Right hindlimb (tissue), 1 donor: ENCODE measurements at places on chromosomes 12 and 14.

DNA sequence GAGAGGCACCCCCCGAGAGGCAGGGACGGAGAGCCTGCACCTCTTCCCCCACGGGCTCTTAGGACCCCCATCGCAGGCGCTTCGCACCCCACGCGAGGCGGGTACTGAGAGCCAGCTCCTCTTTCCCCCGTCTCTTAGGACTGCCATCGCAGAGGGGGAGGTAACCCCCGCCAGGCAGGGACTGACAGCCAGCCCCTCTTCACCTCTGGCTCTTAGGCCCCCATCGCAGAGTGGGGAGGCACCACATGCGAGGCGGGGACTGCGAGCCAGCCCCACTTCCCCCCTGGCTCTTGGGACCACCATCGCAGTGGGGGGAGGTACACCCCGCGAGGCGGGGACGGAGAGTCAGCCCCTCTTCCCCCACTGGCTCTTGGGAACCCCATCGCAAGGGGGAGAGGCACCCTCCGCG lies 46.1 kb downstream of the DDX11 start:
- DNase-seq: no peak

GRCh38 chr12:43333644-43334043 lies 218.4 kb downstream of the ADAMTS20 start:
- no peak for DNase-seq

DNA sequence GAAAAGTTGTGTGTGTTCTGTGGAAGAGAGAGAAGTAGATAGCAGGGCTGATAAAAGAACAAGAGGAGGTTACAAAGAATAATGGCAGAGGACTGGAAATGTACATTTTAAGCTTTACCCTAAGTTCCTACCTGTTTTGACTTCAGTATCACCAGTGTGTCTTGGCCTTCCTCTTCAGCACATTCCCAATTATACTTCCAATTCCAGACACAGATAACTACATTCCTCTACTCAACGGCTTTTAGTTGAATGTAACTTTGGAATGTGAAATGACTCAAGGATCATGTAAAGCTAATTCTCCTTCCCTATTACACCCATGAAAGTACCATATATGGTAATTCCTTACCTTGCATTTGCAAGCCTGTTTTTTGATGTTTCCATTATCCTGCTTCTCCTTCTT lies 5.0 kb downstream of the MGST1 start:
- no peak for DNase-seq

DNA sequence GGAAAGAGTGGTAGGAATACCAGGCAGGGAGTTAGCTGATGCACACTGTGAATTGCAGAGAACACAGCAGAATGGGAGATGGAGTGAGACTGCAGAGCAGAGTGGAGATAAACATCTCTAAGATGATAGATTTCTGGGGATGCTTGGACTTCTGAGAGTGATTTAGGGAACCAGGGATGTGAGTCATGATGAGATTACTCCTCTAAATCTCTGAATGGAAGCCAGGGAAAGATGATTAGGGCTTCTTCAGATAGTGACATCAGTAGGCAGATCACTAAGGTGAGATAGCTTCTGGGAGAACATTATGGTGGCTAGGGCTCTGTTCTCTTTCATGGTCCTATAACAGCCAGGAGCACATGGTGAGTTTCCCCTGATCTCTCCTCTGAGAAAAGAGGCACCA lies 501.5 kb upstream of the USP15 start:
- DNase-seq: no peak

DNA sequence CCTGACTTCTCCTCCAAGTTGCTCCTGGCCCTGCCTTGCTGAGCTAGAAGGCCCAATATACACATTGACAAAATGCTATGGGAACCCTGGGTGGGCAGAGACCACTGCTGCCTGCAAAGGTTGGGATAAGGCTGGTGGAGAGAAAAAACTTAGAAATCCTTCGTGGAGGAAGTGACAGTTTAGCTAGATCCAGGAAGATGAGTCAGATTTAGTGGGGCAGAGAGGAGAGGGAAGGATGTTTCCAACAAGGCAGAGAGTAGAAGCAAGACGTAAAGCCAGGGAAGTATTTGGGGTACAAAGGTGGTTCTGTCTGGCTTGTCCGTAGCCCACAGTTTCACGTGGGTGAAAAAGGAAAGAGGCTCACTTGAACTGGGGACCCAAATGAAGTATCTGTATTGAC lies 69.0 kb upstream of the CLMN start:
- DNase-seq: no peak

DNA sequence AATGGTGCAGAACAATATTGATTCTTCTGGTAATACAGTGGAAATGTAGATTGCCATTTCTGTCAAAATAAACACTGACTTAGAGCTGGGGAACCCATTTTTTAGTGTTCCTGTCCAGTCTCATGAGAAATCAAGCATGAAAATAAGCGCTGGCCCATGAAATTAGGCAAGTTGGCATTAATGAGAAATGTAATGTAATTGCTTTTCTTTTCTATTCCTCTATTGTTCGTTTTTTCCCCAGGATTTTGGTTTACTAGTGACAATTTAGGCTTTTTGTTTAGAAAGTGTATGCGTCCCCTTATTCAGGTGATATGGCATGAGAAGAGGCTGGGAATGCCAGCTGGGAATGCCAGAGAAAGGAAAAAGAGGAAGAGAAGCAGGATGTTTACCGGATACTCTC lies 64.4 kb upstream of the KICS2 start:
- no peak for DNase-seq

DNA sequence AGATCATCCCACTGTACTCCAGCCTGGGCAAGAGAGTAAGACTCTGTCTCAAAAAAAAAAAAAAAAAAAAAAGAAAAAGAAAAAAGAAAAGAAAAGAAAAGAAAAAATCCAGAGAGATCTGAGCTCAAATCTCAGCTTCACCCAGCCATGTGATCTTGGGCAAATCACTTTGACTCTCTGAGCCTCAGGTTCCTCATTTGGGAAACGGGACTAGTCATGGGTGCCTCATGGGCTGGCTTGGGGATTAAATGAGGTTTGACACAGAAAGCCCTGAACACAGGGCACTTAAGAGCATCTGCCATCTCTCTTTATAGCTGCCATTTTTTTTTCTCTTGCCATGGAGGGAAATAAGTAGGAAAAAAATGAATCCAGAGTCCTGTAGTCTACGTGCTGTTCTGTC lies 86.2 kb upstream of the MYL2 start:
- no peak for DNase-seq

- DNase-seq: no peak
Observed at GRCh38 chr12:52687497-52688385, 7.5 kb upstream of the KRT1 start.

DNA sequence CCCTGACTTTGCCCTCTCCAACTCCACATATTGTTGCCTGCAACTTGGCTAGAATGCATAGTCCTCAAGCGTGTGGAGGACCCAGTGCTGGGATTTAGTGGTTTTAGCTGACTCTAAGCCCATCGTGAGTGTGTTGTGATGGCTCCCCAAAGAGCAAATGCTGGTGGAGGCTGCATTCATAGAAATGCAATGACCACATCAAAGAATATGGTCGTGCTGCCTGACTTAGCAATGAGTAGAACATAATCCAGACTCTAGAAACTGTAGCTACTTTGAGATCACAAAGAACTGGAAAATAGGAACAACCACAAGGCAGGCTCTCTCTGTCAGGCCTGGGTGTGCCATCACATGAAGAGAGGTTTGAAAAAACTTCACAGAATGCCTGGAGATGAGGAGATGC lies 1.3 kb downstream of the DYRK4 start:
- no peak for DNase-seq

DNA sequence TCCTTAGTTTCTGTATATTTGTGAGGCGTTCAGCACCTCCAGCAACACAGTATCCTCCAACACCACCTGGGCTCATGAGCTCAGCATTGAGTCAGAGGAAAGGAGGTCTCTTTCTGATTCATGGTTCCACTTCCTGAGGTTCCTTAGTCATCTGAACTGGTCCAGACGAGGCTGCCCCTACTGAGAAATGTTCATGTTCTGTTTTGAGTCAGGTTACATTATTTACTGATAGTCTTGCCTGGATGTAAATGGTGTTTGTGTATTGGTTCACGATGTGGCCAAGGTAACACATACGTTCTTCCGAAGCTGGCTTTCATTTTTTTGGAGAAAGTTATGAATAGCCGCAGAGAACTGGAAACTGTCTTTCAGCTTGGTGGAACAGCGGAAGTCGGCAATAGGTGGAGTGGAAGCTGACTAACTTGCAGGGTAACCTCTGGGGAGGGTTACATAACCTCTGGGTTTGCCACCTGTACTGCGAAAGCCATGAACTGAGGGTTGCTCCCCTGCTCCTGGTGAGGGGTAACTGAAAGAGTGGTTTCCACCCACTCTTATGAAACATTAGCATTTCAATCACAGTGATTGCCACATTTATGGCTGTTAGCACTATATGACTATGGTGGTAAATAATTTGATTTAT lies 42.2 kb upstream of the MANSC4 start:
- no peak for DNase-seq

DNA sequence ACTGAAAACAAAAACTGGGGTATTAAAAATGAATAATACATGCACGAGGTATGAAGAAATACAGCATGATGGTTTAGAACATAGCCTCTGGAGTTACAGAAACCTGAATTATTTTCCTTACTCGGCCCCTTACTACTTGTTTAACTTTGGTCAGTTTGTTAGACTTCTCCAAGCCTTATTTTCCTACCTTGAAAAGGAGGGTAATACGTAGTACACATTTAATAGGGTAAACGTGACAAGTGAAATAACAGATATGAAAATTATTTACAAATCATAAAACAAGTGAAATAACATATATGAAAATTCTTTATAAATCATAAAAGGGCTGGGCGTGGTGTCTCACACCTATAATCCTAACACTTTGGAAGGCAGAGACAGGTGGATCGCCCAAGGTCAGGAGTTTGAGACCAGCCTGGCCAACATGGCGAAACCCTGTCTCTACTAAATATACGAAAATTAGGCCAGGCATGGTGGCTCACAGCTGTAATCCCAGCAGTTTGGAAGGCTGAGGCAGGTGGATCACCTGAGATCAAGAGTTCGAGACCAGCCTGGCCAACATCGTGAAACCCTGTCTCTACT lies 11.4 kb upstream of the PKP2 start:
- DNase-seq: no peak

GRCh38 chr12:57552835-57553313 lies 3.0 kb downstream of the KIF5A start:
- no peak for DNase-seq

DNA sequence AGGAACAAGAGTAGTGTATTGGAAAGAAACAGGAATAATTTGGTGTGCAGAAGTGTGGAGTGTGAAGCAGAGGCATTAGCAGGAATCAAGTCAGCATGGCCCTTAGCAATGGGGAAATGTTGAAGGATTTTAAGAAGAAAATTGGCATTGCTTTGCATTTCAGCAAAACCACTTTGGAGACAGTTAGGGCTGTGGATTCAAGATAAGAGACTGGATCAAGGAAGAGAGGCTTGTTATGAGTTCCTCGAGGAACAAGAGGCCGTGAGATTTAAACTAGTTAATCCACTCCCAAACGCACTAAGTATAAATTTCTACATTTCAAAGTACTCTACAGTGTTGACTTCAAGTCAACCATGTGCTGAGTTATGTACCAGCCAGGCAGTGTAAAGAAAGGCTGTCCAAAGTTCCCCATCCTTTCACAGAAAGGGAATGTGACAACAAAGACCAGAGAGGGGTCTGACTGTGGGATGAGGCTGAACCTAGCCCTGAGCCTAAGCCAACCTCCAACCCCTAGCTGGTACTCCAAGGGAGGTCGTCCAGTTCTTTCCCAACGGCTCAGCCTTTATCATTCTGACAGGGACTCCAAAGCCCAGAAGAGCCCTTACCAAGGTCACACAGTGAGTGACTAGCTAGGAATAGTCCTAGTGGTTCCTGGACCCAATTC lies 91.2 kb upstream of the BMP4 start:
- DNase-seq: no peak

- DNase-seq: no peak
Observed at GRCh38 chr12:102642199-102642598, 161.8 kb upstream of the IGF1 start.

DNA sequence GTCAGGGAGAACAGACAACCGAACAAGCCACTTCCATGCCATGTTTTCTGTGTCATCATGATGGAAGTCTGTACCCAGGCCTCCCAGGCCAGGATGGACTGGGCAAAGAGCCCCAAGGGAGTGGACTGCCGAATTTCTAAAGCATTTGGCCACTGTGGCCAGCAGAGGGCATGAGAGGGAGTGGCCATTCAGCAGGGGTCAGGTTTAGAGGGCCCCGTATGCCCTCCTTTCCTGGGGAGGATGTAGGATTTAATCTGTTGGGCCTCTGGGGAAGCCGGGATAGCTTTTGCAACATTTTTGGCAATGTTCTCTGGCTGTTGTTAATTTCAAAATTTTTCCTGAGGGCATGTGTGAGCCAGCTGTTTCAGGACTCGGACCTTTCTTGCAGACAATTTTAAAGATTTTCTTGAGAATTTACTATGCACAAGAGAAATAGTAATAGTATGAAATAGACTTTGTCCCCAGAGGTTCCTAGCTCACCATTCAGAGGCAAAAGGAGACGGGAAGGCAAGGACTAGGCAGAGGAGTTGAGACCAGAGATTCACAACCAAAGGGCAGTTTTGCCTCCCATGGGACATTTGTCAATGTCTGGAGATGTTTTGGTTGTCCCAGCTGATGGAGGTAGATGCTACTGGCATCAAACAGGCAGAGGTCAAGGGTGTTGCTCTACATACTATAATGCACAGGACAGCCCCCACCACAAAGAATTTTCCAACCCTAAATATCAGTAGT lies 18.0 kb downstream of the ACACB start:
- DNase-seq: no peak

DNA sequence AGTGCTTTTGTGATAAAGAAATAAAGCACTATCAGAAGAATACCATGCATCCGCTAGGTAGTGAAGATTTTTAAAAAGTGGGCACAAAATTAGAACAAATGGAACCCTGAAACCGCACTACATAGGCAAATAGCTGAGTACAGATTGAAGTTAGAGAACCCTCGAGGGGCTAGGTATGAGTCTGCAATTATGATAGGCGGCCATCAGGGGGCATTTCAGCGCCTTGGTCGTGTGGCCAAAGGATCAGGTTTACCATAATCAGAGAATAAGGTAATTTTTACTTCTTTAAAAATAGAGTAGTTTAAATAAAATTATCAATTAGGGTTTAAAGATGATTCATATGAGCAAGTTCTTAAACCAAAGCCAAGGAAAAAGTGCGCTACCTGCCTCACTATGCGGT lies 129.8 kb downstream of the TMX1 start:
- DNase-seq: no peak

GRCh38 chr12:2258025-2258424 lies 205.2 kb downstream of the CACNA1C start:
- DNase-seq: peak; percentile 1

DNA sequence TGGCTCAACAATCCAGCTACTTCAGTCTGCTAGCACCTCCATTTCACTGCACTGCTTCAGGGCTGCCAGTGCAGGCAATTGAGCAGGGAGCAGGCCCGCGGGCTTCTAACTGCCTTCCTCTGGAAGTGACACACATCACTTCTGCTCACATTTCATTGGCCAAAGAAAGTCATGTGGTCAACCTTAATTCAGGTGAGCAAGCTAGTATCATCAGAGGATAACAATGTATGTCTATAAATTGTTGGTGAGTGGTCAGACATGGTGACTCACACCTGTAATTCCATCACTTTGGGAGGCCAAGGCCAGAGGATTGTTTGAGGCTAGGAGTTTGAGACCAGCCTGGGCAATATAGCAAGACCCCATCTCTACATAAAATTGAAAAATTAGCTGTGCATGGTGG lies 22.3 kb upstream of the CHGA start:
- no peak for DNase-seq
